NCI-H1048 (cell line): ENCODE measurements at places on chromosomes 12 and 14.

DNA sequence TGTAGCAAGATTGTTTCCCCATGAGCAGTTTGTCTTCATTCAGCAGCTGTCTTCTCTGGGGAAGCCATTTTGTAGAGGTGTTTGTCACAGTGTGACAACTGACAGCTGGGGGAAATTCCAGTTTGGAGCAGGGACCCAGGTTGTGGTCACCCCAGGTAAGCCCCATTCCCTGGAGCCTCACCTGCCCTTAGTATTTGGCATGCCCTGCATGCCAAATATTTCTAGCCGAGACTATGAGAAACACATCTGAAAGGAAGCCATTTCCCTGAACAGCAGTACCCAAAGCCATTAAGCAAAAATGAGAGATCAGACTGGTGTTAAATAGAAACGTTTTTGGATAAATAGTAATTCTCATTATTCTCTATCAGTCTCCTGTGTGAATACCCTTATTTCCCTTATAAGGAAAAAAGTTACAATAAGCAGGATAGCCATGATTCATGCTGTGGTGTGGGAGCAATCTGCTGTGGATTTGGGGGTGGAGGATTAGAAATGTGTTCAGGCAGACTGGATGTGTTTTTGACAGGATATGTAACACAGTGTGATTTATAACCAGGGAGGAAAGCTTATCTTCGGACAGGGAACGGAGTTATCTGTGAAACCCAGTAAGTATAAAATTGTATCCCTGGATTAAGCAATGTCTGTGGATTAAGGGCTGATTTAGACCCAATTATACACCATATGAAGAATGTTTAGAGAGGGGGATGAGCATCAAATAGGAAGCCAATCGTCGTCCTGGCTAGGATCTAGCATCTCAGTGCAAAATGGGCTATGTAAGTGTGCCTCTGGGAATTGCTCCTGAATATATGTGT, 68.9 kb downstream of the DAD1 start:
- no peak for DNase-seq

- DNase-seq, result no peak
These were observed 116.1 kb upstream of the FUT8 start for GRCh38 chr14:65296402-65296801.

GRCh38 chr14:64719601-64720000, 15.4 kb downstream of the PLEKHG3 start:
- no peak for DNase-seq

GRCh38 chr12:64412459-64412858, 8.3 kb downstream of the XPOT start:
- no peak for DNase-seq

DNA sequence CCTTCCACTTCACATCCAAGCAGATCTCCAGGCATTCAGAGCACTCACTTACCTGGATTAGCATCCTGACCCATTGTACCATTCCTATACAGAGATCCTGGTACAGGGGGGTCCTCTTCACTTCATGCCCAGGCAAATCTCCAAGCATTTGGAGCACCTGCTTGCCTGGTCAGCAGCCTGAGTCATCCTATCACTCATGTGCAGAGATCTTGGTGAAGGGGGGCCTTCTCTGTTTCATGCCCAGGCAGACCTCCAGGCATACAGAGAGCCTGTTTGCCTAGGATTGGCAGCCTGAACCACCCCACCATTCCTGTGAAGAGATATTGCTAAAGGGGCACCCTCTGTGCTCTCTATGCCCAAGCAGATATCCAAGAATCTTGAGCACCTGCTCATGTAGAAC, 111.1 kb upstream of the CCDC175 start:
- no peak for DNase-seq

DNA sequence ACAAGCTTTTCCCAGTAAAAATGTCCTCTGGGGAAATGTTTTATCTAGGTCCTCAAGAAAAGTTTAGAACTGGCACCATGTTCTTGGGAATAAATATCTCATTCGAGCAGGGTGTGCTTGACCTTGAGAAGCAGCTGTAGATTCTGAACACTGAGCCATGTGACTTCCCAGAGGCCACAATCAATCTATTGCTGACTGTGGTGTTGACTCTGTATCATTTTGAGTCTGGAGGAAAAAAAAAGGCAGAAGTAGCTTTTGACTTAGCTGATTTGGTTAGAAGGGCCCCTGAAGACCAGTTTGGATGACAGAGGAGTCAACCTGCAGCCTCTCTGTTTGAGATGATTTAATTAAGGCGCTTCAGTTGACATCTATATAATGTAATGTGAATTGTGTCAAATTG, 592.4 kb upstream of the SEL1L start:
- DNase-seq, result no peak

- no peak for DNase-seq
These were observed 435.2 kb upstream of the DCN start for GRCh38 chr12:91617818-91618217.

DNA sequence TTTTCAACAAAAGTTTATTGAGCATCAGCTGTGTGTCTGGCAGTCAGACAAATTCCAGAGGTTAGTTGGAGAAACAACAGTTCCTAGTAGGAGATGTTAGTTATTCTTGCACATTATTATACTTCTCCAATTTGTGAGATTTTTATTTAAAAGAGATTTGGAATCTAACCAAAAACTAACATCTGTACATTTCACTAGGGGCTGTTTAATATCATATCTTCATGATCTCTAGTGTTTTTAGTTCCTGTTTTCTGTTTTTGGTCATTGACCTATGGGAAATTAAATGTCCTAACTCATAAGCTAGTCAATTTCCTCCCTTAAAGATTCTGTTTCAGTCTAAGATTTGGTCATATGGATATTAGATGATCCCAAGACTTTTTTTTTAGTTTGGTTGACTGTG, 34.1 kb upstream of the KLHDC2 start:
- DNase-seq, result no peak

GRCh38 chr12:15544589-15544988, 222.3 kb downstream of the PTPRO start:
- no peak for DNase-seq

DNA sequence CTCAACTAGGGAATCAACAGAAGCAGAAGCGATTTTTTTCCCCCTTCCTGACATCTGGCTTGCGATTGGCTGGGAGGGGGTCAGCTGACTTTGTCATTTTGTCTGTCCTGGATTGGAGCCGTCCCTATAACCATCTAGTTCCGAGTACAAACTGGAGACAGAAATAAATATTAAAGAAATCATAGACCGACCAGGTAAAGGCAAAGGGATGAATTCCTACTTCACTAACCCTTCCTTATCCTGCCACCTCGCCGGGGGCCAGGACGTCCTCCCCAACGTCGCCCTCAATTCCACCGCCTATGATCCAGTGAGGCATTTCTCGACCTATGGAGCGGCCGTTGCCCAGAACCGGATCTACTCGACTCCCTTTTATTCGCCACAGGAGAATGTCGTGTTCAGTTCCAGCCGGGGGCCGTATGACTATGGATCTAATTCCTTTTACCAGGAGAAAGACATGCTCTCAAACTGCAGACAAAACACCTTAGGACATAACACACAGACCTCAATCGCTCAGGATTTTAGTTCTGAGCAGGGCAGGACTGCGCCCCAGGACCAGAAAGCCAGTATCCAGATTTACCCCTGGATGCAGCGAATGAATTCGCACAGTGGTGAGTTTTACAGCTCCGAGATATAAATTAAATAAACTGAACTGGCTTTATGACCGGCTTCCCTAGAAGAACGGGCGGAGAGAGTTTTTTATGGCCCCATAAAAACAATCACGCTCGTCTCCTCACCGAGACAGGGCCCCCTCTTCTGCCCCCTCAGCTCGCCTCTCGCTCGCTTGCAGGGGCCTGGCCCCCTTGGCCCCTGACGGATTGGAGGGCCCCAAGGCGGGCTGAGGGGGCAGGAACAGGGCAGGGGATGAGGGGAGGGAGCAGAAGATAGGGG, at the start of gene HOXC6:
HOXC6 (plus strand) TSS at position 127 of the 888 bp plus-strand sequence; CDS start at position 209, 82 bp downstream.
- DNase-seq, result no peak

GRCh38 chr14:48384821-48385220, 709.4 kb upstream of the MDGA2 start:
- no peak for DNase-seq

DNA sequence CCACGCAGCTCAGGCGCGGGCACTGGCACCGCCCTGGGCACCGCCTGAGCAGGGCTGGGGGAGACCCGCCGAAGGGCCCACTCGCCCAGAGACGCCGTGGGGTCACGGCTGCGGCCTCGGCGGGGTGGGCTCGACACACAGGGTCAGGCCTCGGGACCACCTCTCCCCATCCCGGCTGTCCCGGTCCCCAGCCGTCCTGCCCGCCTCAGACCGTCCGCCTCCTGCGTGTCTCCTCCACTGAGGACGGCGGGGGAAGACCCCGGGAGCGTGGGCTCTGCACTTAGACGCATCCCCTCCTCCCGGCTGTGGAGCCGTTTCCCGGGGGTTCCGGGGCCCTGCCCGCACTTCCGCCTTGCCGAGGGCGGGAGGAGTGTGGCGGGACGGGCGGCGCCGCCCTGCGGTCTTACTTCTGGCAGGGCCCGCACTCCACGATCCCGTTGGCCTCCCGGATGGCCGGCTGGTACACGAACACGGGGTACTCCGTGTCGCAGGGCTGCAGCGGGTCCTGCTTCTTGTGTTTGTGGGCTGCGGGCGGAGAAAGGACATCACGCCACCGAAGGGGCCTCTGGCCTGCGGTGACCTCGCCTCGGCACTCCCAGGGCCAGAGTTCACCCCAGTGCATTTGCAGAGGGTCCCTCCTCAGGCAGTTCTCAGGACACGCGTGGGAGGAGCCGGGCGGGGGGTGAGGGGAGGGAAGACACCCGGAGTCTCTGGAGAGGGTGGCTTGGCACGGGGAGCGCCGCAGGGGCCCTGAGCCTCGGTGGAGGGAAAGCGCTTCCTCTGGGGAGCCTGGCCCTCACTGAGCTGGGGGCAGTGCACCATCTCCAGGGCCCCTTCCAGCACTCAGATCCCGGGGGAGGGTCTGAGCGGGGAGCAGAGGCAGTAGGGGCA, 23.1 kb upstream of the LRTM2 start:
- DNase-seq, result no peak

GRCh38 chr12:47577206-47577989, 128.4 kb downstream of the RPAP3 start:
- DNase-seq, result no peak
